NCI-H1105 treated with DMSO at 0.1 percent for 48 hours (cell line): ENCODE measurements at places on chromosomes 2 and 18.

DNA sequence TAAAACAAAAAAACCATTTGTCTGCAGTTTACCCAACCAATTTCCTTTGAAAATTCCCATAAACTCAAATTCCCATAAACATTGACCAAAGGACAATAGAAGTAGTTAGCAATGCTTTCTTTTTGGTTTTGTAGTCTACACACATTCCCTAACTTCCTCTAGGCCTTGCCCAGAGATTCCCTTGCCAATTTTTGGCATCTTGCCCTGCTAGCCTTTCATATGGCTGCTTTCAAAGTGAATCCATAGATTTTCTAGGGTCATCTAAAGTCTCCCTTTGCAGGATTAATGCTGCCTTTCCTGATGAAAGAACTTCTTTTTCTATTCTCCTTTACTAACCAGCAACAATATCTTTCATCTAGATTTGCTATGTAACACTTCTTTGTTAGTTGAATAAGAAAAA is 33.4 kb downstream of the THSD7B start:
- no peak for DNase-seq

DNA sequence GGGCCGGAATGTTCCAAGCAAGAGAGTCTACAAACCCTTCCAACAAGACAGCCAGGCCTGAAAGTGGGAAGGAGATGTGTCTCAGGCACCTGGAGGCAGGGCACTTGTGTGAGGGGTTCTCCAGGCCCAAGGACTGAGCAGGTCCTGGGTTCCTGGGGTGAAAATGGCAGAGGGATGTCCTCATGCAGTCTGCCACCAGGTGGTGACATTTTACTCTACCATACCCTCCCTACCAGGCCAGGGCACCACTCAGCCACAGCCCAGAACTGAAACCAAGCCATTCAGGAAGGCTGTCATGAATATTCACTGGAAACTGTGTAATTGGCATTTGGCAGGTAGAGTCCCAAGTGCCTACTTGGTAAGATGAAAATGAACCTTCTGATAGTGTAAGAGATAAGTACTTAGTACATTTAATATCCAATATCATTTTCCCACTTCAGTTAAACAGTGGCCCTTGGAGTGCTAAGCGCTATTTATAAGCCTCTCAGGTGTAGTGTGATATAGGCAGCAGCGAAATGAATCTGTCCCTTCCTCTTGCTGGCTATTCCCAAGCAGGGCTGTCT is 185.1 kb downstream of the MYO5B start:
- DNase-seq: peak; percentile 69

DNA sequence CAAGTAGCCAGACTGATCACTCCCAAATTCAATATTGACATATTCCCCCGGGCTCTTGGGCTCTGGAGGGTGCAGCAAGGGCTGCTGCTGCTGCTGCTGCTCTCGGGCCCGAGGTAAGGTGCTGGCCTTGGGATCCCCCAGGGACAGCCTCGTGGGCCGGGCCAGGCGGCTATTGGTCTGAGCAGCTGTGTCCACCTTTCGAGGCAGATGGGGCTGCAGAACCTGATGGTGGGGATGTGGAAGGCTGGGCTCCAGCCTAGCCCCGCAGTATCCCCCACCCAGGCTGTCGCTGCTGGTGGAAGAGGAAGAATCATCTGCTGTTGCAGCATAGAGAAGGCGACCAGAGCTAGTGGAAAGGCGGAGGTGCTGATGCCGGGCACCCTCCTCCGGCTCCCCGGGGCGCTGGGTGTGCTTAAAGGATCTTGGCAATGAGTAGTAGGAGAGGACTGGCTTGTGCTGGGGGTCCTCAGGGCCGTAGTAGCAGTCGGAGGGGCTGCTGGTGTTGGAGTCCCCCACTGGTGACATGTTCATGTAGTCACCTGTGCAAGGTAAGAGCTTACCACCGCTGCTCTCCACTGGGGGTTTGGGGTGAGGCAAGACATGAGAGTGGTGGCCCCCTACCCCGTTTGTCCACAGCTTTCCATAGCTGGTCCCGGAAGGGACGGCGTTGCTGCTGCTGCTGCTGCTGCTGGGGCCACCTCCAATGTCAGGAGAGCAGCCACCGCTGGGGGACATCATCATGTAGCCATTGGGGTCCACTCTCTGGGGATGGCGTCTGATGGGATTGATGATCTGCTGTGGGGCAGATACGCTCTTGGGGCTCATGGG is 3.4 kb downstream of the IRS1 start:
- no peak for DNase-seq

DNA sequence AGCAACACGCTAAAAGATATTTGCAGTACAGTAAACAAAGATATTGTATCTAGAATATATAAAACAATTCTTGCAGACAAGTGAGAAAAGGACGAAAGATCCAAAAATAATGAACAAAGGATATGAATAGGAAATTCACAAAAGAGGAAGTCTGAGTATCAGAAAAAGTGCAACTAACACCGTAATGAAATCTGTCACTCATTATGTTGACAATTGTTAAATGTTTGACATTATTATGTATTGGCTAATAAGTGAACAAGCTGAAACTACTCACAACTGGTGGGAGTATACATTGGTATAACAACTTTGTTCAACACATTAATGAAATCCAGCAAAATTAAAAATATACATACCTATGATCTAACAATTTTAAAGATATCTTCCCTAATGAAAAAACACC is 36.7 kb upstream of the ASXL3 start:
- DNase-seq: no peak

DNA sequence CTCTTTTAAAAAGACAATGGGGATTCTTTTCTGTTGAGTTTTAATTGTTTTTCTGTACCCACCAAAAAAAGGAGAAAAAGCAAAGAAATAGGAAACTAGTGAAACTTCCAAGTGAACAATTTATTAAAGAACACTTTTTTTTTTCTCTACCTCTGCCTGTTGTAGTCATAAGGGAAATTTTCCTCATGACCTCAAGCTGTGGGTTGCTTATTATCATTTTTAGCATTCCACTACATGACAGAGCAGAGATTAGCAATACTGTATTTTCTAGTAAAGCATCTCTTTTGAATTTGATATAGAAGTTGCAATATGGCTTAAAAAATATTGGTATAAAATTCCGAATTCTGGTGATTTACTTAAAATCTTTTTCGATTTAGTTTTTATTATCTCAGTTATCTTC is 87.9 kb upstream of the LRRTM1 start:
- no peak for DNase-seq
